ENCODE measurements at places on chromosomes 12 and 14.
A peak's percentile ranks its signal among the peaks of the same experiment; 100 is the strongest.

- no peak for DNase-seq
Measured at GRCh38 chr12:51536159-51536558, 54.9 kb upstream of the SCN8A start.

GRCh38 chr12:103851127-103851526 lies 10.1 kb upstream of the NT5DC3 start:
- no peak for DNase-seq

GRCh38 chr12:52537101-52537500 lies 15.8 kb downstream of the KRT71 start:
- no peak for DNase-seq

GRCh38 chr12:45909041-45909713 lies 81.2 kb downstream of the SCAF11 start:
- no peak for DNase-seq

GRCh38 chr12:25089738-25090137 lies 105.2 kb downstream of the DNAI7 start:
- DNase-seq, result no peak

DNA sequence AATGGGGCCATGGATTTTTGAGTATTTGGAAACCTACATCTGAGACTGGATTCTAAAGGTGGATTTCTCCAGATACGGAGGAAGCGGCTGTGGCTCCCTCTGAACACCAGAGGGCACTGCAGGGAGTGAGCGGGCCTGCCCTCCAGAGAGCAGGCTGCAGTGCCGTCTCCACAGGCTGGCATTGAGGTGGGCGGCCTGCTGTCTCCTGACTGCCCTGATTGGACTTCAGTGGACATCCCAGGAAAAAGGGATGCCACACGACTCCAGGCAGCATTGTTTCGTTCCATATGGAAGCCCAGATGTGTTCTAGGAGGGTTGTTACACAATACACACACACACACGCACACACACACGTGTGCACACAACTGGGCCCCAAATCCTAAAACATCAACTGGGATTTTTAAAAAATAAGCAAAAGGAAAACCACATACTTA lies 20.9 kb upstream of the ANO2 start:
- peak; percentile 35 for DNase-seq

DNA sequence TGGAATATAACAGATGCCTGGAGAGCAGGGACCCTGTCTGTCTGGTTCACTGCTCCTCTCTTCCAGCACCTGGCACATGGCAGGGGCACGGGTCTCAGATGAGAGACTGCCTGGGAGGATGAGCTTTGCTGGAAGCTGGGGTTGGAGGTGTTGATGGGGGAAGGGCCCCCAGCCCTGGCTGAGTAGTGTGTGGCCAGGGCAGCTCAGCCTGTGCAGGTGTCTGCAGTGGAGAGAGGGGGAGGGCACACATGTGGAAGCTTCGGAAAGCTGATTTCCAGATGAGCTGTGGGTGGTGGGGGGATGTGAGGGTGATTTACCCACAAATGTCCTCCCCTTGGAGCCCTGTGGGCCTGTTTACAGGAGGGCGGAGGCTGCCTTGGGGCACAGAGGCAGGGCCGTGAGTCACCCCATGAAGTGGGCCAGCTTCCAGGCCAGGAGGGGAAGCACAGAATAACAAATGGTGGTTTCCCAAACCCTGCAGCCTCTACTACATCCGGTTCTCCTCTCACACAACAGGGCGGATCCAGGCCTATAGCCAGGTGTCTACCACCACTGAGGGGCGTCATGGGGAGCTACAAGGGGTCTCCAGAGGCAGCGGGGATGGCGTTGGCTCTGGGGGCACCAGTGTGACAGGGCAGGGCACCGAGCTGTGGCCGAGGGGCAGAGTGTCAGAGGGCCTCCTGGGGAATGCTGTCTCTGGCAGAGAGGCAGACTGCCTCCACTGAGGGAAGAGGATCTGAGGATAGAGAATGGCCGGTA lies 11.0 kb downstream of the KRT7 start:
- no peak for DNase-seq

DNA sequence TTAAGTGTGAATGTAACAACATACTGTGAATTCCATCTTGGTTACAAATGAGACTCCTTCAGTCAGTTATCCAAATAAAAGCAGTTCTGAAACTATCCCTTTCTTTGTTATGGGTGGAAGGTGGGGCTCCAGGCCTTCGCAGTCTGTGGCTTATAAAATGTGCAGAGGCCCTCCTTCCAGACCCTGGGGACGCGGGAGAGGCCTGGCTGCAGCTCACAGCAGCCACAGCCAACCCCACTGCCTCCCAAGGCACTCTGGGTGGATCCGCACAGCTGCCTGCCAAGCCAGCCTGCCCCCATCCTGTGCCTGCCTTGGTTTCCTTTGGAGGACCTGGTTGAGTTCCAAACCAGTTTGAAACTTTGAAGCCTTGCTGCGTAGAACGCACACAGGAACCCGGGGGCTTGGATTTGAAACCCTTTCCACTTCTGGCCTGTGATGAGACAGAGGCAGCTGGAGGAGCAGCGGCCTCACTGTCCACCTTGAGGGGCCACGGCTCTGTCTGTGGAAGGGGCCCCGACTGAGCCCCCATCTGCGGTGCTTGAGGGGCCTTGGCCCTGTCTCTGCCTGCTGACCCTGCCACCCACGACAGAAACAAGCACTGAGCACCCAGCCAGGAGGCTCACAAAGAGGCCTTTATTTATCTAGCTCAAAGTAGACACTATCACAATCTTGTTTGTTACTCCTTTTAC lies 30.4 kb downstream of the CCNK start:
- peak; percentile 49 for DNase-seq

DNA sequence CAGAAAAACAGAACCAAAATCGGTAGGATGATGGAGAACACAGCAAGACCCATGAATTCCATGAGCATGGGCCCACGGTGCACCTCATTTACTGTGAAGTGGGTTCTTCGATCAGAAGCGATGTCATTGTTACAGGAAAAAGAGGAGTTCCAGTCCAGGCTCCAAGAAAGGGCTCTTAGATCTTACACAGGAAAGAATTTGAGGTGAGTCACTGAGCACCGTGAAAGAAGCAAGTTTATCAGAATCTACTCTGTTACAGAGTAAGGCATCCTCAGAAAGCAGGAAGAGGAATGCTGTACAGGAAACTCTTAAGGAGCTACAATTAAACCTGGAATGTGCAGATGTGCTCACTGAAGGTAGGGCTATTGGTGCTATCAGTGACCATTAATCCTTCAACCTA lies 11.6 kb upstream of the CHFR start:
- DNase-seq, result no peak

GRCh38 chr12:62190689-62191490 lies 69.3 kb upstream of the USP15 start:
- no peak for DNase-seq

DNA sequence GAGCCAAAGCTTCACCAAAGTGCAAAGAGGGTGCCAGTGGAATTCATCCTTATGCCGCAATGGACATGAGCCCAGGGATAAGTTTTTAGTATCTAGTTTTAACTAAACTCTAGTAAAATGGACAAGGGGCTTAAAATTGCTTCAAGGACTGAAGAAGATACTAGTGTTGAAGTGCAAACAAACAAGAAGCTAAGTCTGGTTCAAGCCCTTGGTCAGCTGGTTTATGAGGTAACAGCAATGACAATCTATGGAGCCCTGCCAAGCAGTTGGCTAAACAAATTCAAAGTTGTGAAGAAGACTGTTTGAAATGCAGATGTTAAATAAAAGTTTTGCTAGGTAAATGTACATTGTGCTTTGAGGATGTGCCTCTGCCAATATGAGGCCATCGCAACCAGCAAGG lies 209.4 kb downstream of the KTN1 start:
- no peak for DNase-seq

DNA sequence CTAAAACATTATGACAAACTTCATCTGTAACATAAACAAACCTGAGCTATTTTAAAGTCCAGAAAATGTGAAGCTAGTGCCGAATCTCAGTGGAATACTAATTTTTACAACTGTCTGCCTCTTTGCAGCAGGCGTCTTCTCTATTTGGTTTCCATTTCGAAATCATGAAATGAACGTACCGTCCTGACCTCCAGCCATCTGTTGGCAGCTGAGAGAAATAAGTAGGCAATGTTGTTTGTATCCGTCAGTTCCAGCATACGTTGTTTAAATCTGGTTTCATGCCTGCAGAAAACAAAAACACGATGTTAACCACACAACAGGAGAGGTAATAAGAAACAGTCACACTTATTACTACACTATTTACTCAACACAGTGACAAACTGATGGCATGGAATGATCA lies 54.3 kb upstream of the KCNJ8 start:
- no peak for DNase-seq

- no peak for DNase-seq
Measured at GRCh38 chr14:72498646-72499045, 395.3 kb downstream of the DPF3 start.

GRCh38 chr12:124836759-124837158 lies 26.9 kb downstream of the SCARB1 start:
- DNase-seq, result no peak

DNA sequence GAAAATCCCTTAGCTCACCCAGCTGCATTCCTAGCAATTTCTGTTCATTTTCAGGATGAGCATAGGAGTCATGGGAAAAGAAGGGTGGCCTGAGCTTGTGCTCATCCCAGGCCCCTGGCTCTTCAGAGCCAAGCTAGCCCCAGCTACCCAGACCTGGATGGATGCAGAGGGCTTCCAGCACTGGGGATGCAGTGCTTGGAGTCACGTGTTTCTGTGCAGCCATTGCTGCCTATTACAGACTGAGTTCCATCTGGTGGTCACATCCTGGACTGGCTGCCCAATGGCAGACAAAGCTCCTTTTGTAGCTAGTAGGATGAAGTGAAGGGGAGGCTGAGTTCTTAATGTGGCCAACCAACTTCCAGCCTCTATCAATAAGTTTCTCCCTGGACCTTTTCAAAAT lies 54.2 kb upstream of the JDP2 start:
- no peak for DNase-seq

DNA sequence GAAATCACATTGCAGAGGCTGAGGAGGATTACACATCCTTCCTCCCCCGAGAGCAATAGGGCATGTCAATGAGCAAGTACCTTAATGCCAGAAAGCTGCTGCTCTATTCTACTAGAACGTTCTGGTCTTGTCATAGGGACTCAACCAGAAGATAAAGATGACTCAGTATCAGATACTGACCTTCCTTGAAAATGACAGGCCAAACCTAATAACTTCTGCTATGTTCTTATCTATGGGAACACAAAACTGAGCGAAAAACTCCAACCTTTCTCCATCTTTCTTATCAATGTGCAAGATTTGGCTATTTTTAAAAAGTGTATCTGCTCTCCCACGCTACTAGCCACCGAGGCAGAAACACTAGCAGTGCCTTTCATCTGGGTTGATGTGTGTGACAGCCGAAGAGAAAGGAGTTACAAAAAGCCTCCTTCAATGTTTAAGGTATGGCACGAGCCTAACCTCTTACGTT lies 5.5 kb downstream of the CCDC92 start:
- no peak for DNase-seq

DNA sequence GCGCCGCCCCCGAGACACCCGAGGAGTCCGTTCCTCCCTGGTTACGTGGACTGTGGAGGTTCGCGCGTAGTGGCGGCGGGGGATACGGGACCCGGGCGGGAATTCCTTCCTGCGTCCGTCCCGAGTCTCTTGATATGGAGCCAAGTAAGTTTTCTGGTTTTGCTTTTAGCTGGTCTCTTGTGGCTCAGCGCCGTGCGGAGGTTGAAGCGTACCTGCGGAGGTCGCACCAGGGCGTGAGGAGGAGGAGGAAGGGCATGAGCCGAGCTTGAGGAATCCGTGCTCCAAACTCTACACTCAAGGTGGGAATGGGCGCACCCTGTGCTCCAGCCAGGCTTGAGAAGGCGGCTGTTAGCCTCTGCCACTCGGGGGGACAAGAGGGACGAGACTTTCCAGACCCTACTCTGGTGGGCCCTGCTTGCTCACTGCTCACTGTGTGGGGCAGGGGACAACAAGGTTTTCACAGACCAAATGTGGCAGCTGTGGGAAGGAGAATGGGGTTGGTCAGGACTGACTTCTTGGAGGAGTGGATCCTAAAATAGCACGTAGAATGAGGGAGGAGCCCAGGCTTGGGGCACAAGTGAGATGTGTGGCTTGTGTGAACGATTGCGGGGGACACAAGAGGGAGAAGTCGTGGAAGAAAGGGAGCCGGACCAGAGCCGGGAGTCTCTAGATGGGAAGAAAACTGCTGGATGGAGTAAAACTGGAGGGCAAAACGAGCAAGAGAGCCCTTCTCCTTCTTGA lies 577 bp downstream of the ATG101 start:
- no peak for DNase-seq

DNA sequence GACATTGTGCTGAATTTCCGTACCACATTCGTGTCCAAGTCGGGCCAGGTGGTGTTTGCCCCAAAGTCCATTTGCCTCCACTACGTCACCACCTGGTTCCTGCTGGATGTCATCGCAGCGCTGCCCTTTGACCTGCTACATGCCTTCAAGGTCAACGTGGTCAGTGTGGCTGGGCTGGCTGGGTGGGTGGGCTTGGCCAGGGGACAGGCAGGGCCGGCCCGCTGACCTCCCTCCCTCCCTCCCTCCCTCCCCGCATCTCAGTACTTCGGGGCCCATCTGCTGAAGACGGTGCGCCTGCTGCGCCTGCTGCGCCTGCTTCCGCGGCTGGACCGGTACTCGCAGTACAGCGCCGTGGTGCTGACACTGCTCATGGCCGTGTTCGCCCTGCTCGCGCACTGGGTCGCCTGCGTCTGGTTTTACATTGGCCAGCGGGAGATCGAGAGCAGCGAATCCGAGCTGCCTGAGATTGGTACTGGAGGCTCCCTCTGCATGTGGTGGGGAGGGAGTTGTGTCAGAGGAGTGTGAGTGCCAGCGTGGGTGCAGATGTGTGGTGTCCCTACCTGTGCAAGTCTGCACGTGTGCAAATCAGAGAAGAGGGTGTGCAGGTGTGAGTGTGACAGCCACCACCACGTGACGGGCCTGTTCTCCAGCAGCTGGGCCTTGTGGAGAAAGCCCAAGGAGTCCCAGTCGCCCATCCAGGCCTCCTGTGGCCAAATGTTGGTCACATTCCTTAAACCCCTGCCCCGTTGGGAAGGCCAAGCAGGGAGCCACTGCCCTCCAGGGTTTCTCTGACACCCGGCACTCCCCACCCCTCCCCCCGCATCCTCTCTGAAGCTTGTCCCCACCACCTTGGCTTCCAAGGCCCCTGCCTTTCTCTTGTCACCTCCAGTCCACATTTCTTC lies 5.3 kb downstream of the KCNH3 start:
- DNase-seq, result no peak

- no peak for DNase-seq
Measured at GRCh38 chr14:30621354-30621939, 672 bp upstream of the SCFD1 start.

DNA sequence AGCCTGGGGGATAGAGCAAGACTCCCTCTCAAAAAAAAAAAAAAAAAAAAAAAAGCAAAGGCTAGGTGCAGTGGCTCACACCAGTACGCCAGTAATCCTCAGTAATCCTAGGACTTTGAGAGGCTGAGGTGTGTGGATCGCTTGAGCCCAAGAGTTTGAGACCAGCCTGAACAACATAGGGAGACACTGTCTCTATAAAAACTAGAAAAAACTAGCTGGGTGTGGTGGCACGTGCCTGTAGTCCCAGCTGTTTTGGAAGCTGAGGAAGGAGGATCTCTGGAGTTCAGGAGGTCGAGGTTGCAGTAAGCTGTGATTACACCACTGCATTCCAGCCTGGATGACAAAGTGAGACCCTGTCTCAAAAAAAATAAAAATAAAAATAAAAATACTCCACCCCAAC lies 8.9 kb upstream of the RBM25 start:
- no peak for DNase-seq

GRCh38 chr12:12127304-12127703 lies 56.6 kb downstream of the BCL2L14 start:
- DNase-seq, result no peak

GRCh38 chr12:39426636-39427240 lies 16.2 kb downstream of the KIF21A start:
- no peak for DNase-seq

Data from hypothalamus (tissue), 51 donors.